ENCODE measurements at places on chromosomes 12 and 14.

DNA sequence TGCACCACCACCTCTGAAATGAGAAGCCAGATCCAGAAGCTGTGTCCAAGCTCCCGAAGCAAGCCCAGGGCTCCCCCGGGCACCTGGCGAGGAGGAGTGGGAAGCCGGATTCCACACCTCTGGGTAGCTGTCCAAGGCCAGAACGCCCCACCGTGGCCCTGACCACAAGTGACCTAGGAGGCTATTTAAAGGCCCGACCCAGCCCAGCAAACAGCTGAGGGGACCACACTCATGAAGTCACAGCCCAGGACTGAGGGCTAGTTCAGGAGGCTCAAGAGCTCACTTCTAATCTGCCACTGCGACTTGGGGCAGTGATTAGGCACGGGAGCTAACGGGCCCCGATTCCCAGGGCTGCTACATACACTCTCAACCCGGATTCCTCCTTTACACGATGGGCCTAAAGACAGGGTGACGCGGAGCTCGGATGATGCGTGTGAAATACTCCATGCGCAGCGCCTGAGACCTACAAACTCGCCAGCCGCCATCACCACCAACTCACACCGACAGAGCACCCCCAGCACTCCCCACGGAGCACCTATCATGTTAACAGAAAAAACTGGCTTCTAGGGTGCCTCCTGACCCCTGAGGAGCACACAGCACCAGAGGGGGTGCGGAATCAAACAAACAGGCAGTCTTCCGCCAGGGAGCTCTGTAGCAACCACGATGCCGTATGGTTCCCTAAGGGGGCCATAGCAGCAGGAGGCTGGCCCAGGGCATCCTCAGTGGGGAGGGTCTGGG, 84.0 kb upstream of the GPR68 start:
- no peak for DNase-seq

GRCh38 chr14:69475194-69475818, 9.2 kb upstream of the PLEKHD1 start:
- no peak for DNase-seq

DNA sequence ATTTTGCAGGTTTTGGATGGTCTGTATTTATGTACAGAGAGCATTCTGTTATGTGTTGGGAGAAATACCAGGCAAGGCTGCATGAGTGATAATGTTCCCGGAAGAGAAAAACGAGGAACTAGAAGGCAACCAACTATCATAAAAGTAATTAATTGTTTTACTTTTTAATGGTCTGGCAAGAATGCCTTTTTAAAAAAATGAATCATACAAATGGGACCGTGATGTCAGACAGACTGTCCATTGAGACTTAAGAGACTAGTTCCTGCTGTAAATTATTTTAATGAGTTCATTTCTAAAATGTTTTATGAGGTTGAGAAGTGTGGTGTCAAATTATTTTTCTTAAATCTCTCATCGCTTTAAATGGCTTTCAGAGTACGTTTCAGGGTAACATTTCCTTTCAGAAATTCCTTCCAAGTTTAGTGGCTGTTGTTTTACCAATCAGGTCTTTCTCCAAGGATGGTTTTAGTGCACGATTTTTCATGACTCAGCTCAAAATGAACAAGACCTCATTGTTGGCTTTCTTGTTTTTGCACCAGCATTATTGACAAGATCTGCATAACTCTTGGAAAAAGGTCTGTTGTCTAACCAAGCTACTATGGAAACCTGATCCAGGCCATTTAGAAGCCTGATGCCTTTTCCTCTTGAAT, 86.1 kb upstream of the ARHGAP5 start:
- no peak for DNase-seq

GRCh38 chr14:68888025-68888850, 90.9 kb downstream of the ACTN1 start:
- DNase-seq: no peak

- no peak for DNase-seq
These were observed 327.7 kb downstream of the LRIG3 start for GRCh38 chr12:58592475-58593207.

GRCh38 chr12:116257826-116258225, 19.7 kb downstream of the MED13L start:
- DNase-seq: no peak

DNA sequence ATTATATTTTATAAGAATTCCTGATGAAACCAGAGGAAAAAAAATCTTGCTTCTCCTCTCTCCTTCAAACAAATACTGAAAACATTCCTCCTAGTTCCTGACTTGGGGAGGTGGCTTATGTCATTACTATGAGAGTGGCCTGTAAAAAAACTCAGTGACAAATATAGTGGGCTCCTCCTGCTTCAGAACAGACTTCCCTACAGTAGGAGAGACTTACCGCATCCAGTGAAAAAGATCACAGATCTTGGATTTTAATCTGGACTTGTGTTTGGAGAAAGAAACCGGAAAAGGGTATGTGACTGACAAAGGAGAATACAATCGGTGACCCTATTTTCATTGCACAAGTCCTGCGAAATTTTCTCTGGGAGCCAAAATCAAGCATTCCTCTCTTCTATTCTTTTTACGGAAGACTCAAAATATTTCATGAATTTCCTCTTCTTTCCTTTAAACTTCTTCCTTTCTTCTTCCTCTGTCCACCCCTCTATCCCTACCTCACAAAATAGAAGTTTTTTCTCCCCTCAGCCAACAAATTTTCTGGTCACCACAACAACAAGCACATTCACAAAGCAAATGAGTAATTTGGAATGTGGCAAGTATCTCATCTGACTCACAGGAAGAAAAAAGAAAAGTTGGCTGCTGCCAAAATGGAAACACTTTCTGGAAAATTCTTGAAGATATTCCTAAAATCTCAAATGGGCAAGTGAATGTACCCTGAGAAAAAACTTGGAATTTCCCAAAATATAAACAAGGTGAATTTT, 185.1 kb upstream of the CDKN3 start:
- no peak for DNase-seq

- no peak for DNase-seq
These were observed 42.6 kb downstream of the FRS2 start for GRCh38 chr12:69512820-69513219.

- no peak for DNase-seq
These were observed 26.9 kb upstream of the LGALS3 start for GRCh38 chr14:55102141-55102621.

DNA sequence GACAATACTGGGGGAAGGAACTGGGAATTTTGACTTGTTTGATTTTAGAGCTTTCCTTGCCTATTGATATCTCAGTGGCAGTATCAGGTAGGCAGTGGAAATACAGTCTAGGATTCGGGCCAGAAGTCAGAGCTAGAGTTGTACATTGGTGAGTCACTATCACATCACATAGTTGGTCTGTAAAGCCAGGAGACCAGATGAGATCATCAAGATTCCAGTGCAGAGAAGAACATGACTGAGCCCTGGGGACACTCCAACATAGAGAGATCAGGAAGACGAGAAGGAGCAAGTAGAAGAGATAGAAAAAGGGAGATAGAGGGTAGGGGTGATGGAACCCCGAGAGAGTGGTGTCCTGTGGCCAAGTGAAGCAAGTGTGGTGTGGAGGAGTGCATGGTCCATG, 46.6 kb upstream of the NR1H4 start:
- no peak for DNase-seq

DNA sequence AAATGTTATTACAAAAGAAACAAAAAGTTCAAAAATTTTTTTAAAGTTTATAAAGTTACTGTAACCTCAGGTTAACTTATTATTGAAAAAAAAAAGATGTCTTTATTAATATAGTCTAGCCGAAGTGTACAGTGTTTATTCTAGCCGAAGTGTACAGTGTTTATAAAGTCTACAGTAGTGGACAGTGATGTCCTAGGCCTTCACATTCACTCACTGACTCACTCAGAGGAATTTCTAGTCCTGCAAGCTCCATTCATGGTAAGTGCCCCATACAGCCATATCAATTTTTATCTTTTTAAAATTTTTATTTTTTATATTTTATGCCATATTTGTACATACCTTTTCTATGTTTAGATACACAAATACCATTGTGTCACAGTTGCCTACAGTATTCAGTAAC, 10.4 kb downstream of the ATG2B start:
- DNase-seq: no peak

- no peak for DNase-seq
These were observed 126.7 kb upstream of the LGR5 start for GRCh38 chr12:71312768-71313403.
